ENCODE measurements at places on chromosomes 3 and 15.

DNA sequence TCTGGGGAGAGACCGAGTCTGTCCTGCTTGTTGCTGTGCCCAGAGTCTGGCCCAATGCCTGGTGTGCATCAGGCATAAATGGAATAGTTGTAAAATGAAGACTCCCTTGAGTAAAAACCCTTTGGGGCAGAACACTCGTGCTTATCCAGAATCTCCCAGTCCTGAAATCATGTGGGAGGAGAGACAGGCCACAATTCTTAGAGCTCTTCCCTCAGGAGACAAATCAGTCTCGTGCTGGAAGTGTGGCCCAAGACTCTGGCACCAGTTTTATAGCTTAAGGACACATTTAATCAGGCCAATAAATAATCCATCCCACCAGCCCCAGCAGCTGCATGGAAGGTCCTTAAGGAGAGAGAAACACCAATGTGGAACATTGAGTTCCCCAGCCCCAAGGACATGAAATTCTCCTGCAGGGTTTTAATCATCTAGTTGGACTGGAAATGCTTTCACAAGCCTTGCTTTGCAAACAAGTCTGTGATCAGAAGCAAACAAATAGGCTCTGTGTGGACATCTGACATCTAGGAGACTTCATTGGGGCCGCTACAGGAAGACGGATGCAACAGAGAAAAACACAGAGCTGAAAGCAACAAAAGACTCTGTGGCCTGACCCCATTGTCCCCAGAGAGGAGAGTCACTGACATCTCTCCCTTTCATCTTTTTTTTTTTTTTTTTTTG, 70.4 kb downstream of the LSM3 start:
- DNase-seq, result no peak

GRCh38 chr3:73734211-73735089, 109.7 kb upstream of the PDZRN3 start:
- no peak for DNase-seq

- no peak for DNase-seq
These were observed 19.9 kb downstream of the KPNA4 start for GRCh38 chr3:160545504-160545871.

- DNase-seq, result no peak
These were observed 35.4 kb upstream of the SUCLG2 start for GRCh38 chr3:67689806-67690205.

GRCh38 chr15:80654299-80654698, 40.8 kb upstream of the ABHD17C start:
- DNase-seq, result no peak

GRCh38 chr15:70892912-70893560, 410 bp downstream of the LRRC49 start:
- peak; percentile 85 for DNase-seq

DNA sequence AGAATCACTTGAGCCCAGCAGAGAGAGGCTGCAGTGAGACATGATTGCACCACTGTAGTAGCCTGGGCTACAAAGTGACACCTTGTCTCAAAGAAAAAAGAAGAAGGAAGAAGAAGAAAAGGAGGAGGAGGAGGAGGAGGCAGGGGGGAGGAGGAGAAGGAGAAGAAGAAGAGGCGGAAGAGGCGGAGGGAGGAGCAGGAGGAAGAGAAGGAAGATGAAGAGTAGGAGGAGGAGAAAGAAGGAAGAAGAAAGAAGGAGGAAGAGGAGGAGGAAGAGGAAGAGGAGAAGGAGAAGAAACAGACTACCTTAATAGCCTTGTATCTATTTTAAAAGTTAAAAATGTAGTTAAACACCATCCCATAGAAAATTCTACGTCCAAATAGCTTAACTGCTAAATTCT, 19.1 kb upstream of the ARF4 start:
- no peak for DNase-seq

DNA sequence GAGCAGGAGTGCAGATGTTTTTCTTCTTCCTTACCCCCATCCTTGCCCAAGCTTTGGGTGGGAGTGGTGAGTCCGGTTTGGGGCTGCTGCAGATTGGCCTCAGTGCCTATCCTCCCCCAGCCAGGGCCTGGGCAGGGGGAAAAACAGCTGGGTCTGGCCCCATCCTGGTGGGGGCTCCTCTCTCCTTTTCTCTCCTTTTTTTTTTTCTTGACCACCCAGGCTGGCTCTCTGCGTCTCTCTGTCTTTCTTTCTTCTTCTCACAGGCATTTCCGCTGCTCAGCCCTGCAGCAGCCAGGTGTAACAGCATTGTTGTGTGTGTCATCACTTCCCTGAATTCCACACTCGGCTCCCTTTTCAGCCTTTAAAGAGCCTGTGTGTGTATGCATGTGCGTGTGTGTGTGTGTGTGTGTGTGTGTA, 2.0 kb downstream of the FOXL2NB start:
- DNase-seq, result no peak

- DNase-seq, result no peak
These were observed 471.8 kb downstream of the GRM7 start for GRCh38 chr3:7332696-7333095.

- peak; percentile 42 for DNase-seq
These were observed 31.1 kb downstream of the CYP11A1 start for GRCh38 chr15:74336061-74337005.

DNA sequence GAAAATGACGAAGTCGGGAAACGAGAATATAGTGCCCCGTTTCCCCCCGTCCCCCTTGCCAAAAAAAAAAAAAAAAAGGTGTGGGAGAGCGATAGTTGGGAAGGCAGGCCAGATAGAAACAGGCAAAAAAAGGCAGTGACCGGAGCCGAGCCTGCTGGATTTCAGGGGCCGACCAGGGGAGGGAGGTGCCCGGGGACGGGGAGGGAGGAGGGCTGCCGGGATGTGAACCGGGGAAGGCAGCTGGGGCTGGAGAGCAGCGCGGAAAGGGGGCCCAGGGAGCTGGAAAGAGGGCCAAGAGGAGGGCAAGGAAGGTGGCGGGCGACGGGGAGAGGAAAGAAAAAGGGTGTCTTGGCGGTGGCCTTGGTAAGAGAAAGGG, 837 bp downstream of the LRRN1 start:
- DNase-seq, result no peak

- no peak for DNase-seq
These were observed 58.9 kb upstream of the FLNB start for GRCh38 chr3:57949344-57949743.

GRCh38 chr3:197050511-197050910, 20.9 kb upstream of the MELTF start:
- no peak for DNase-seq

DNA sequence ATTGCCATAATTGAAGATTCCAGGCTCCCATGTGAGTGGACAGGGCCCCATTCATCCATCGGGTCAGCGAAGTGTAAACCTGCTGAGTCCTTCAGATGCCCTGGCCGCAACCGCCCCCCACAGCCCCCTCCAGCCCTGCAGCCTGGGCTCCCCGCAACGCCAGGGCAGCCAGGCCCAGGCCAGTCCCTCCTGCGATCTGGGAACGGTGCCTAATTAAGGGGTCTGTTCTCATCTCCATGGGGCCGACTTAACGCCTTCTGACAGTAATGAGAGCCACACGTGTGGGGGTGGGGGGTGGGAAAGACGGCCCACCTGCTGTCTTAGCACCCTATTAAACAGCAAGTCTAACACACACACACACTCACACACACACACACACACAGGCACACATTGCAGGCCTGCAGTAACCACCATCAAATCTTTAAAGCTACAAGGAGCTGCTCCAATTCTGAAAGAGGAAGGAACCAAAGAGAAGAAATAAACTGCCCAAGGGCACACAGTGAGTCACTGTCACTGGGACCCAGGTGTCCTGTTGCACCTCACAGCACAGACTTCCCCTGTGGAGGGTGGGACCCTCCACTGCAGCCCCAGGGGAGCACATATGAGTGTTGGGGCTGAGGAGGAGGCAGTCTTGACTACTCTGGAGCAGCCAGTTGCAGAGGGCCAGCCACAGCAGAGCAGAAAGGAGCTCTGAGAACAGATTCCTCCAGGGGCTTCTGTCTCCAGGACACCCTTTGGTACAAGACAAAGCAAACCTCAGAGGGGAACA, 31.8 kb upstream of the HES1 start:
- no peak for DNase-seq

DNA sequence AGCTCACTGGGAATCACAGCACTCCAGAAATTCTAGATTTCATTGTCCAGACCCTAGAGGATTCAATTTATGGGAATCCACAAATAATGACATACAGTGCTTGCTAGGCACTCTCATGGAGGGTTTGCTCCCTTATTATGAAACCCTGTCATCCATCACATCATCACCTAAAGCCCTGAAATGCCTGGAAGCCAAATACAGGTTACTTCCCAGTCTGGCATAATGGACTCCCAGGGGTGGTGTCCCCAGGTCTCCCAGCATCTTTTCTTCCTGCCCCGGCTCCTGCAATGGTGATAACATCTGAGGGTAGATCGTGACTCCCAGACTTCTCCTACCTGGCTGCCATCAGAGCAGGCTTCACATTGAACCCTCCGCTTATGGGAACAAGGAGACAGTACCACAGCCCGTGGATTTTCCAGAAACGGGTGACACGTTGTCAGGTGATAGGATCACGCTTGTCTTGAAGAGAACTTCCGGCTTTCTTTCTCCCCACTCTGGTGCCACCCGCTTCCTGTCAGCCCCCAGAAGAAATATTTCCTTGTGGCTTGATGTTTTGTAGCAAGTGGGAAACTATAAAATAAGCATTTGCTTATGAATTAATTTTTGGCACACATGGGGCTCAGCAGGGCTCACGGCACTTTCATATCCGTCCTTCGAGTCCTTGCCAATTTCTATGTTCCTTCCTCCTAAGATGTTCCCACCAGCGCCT, 238.7 kb upstream of the BHLHE40 start:
- DNase-seq, result peak; percentile 39

GRCh38 chr3:126340081-126340511, 17.1 kb downstream of the KLF15 start:
- peak; percentile 78 for DNase-seq

DNA sequence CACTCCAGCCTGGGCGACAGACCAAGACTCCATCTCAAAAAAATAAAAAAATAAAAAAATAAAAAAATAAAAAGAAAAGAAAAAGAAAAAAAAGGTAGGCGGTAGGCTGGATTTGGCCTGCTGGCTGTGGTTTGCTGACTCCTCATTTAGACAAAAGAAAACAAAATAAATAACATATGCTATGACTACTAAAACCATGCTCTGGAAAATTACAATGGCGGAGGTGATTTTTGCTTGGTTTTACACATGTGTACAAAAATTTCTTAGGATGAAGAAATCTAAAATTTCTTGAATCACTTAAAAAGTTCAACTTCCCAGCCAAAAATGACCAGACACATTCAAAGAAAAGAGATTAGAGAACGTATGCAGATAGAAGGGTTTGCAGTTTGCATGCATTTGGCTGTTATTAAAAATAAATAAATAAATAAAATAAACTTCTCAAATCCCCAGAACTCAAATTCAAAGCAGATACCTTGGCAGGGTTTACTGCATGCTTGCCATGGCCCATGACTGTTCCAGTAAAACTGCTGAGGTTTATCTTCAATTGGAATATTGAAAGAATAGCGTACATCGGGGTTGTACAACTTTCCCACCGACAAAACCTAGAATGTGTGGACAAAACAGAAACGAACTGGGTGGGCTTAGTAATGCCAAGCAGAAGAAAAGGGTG, 65.9 kb downstream of the ADAMTS9 start:
- DNase-seq, result peak; percentile 4

GRCh38 chr3:151318313-151318712, 1.7 kb upstream of the GPR87 start:
- DNase-seq, result peak; percentile 29

- DNase-seq, result no peak
These were observed 1.6 kb upstream of the KLF15 start for GRCh38 chr3:126358816-126359181.

- DNase-seq, result peak; percentile 4
These were observed 139.3 kb downstream of the NFKBIZ start for GRCh38 chr3:101988596-101988995.

- peak; percentile 58 for DNase-seq
These were observed 206.8 kb downstream of the MAGI1 start for GRCh38 chr3:65831733-65832425.

GRCh38 chr15:100026041-100026440, 292.8 kb upstream of the LYSMD4 start:
- DNase-seq, result no peak
